ENCODE measurements at places on chromosomes 13 and 19.

GRCh38 chr13:69947582-69947981 is 160.0 kb upstream of the ATXN8OS start:
- no peak for DNase-seq

DNA sequence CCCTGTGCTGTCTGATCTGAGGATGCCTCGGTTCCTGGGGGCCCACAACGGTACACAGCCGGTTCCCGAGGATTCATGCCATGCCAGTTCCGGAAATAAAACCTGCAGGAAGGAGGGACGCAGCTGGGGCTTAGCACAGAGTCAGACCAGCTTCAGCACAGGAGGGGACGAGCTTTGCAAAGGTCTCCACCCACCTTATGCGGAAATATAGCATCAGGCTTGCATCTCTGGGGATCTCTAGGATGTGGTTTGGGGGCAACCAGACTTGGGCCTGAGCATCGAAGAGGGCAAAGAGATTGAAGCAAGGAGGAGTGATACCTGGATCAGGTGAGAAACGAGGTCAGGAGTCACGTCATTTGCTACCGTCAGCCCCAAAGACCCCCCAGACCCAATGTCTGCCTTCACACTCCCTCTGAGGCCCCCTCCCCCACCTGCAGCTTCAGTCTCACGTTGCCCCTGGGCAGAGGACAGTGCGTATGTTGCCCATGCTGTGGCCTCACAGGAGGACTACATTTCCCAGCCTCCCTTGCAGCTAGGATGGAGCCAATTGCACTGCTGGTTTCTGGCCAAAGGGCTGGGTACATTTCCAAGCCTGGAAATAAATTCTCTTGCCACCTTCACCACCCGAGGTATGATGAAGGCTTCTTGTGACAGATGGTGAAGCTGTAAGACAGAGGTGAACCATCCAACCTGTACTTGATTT is 12.1 kb downstream of the TYK2 start:
- no peak for DNase-seq

GRCh38 chr13:50309318-50309717 is 294.1 kb downstream of the KCNRG start:
- DNase-seq = no peak

- DNase-seq = peak; percentile 15
These were observed 897 bp downstream of the ETHE1 start for GRCh38 chr19:43525836-43526771.

DNA sequence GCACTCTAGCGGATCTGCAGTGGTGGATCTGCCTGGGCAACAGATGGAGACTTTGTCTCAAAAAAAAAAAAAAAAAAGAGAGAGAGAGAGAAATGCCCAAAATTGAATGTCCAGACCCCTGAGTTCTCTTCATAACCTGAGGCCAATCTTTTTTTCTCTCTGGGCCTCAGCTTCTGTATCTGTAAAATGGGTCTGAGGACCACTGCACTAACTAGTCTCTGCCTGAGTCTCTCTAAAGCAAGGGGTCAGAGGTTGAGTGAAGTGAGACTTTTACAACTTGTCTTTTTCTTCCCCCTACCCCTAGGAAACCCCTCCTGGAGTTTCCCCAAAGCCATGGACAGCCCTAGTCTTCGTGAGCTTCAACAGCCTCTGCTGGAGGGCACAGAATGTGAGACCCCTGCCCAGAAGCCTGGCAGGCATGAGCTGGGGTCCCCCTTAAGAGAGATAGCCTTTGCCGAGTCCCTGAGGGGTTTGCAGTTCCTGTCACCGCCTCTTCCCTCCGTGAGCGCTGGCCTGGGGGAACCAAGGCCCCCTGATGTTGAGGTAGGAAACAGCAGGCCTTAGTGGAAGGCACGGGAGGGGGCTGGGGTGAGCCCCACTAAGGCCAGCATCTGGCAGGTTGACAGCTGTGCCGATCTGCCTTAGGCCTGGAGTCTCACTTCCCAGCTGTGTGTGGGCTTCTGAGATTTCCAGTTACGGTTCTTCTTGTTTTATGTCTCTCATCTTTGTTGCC is 1.8 kb downstream of the TMEM91 start:
- DNase-seq = no peak

GRCh38 chr13:73281746-73282145 is 222.9 kb downstream of the KLF5 start:
- DNase-seq = no peak

GRCh38 chr19:45294291-45295029 is 28.2 kb downstream of the CKM start:
- DNase-seq = no peak

DNA sequence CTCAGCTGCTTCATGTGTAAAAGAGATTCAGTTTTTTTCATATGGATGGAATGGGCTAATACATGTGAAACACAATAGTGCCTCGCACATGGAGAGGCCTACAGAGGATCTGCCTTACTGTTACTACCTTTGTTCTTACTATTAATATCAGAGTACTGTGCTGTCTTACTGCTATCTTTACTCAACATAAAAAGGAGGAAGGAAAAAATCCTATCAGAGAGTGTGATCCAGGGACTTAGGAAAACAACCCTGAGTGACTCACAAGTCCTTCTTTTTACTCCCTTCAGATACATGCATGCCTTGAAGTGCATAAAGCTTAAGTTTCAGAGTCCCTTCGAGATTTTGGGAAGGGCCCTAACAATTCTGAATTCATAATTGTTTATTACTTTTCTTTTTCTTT is 136.8 kb downstream of the TBC1D4 start:
- no peak for DNase-seq

- DNase-seq = no peak
These were observed 32.2 kb upstream of the TPT1 start for GRCh38 chr13:45373162-45373547.

DNA sequence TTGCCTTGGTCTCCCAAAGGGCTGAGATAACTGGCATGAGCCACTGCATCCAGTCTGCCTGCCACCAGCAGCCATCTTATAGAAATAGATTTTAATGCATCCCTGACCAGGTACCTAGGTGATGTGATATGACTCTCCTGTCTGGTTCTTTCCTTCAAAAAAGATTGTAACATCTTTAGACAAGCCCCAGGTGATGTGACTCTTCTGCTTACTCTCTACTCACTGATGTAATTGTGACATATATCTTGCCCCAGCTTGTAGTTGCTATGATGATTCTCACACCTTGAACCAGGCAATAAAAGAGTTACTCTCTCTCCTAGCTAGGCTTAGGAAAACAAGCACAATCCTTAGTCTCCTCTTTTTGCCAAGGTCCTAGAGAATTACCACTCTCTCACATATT is 30.6 kb upstream of the ZNF681 start:
- DNase-seq = no peak

DNA sequence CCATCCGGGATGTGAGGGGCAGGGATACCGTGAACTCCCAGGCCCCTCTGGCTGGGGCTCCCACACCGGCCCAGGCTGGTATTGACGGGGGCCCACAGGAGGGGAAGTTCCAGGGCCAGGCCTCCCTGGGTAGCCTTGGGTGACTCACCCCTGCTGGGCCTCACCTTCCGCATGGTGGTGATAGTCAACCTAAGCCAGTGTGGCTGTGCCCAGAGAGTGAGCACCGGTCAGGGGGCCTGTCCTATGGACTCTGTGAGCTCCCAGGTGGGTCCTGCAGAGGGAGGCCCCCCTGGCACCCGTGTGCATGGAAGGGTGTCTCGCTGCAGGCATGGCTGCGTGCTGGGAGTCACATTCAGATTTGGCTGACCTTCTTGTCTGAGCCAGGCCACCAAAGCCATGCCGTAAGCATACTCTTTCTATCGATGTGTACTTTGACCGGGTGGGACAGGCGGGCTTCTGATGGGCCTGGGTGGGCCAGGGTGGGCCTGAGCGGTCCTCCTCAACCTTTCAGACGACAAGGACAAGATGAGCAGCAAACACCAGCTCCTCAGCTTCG is 27.6 kb downstream of the DHX34 start:
- no peak for DNase-seq

GRCh38 chr13:109500146-109500773 is 286.1 kb downstream of the IRS2 start:
- no peak for DNase-seq

GRCh38 chr13:87130423-87130822 is 540.7 kb upstream of the SLITRK5 start:
- no peak for DNase-seq

DNA sequence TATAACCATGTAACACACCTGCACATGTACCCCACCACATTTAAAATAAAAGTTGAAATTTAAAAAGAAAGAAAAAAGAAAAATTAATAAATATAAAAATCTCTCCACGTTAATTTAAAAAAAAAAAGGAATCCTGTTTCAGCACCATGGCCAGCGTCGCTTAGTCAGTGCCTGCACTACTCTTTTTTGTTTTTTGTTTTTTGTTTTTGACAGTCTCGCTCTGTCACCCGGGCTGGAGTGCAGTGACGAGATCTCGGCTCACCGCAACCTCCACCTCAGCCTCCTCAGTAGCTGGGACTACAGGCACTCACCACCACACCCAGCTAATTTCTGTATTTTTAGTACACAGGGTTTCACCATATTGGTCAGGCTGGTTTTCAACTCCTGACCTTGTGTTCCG is 835.9 kb downstream of the UQCRFS1 start:
- DNase-seq = no peak

DNA sequence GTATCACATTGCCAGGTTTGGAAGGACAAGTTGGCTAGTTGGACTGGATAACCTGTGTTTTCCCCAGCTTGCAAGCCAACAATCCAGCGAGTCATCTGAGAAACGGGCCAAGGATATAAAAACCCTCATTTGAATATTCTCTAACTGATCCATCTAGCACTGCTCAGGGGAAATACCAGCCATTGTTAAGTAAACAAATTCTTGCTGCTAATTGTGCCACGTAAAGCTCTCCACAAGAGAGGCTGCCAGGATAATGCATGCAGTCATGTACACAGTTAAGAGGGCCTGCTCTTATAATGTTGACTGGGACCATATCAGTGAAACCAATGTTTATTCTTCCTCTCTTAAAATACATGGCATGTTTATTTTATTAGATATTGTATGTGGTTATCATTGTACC is 663.2 kb upstream of the SGCG start:
- no peak for DNase-seq

DNA sequence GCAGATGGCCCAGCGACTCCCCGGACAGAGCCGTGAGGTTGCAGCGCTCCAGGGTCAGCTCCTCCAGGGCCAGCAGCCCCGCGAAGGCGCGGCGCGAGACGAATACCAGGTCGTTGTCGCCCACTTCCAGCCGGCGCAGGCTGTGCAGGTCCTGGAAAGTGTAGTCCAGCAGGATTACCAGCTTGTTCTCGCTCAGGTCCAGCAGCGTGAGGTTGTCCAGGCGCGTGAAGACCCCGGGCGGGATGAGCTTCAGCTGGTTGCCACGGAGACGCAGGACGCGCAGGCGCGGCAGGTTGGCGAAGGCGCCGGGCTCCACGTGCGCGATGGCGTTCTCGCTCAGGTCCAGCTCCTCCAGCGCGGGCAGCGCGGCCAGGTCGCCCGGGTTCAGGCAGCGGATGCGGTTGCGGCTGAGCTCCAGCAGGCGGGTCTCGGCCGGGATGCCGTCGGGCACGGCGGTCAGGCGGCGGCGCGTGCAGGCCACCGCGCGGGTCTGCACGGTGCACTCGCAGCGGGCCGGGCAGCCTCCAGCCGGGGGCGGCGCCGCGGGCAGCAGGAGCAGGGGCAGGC is 9.3 kb upstream of the PEAK3 start:
- DNase-seq = no peak

GRCh38 chr19:19460258-19460731 is 54.8 kb downstream of the GATAD2A start:
- DNase-seq = peak; percentile 26

DNA sequence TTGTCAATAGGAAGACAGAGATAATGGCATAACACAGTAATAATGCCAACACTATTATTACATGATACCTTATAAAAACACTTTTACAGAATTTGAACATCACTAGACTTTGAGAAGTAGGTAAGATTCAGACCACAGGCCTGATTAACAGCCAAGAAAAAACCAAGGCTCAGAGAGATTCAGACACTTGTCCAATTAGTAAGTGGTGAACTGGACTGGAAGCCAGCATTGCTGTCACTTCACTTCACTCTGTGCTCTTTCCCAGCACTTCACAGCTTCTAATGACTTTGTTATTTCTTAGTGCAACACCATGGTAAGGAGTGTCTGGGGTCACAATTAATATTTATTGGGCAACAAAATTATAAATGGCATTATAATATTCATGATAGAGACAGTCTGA is 91.9 kb downstream of the TRPC4 start:
- DNase-seq = no peak

DNA sequence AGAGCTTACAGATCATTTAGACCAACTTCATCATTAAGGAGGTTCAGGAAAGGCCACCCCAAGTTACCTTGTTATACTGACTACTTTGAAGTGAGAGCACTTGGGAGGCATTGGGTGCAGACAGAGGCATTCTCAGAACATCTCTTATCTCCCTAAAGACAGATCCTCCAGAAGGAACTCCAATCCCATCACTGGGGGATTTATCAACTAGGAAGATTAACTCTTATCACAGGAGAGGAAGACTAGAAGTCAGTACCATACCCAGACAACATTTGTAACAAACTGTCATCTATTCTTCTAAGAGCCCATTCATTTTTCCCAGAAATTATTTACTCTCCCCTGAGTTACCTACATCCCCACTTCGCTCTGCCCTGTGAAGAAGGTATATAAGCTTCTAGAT is 5.8 kb upstream of the RFXAP start:
- DNase-seq = no peak

DNA sequence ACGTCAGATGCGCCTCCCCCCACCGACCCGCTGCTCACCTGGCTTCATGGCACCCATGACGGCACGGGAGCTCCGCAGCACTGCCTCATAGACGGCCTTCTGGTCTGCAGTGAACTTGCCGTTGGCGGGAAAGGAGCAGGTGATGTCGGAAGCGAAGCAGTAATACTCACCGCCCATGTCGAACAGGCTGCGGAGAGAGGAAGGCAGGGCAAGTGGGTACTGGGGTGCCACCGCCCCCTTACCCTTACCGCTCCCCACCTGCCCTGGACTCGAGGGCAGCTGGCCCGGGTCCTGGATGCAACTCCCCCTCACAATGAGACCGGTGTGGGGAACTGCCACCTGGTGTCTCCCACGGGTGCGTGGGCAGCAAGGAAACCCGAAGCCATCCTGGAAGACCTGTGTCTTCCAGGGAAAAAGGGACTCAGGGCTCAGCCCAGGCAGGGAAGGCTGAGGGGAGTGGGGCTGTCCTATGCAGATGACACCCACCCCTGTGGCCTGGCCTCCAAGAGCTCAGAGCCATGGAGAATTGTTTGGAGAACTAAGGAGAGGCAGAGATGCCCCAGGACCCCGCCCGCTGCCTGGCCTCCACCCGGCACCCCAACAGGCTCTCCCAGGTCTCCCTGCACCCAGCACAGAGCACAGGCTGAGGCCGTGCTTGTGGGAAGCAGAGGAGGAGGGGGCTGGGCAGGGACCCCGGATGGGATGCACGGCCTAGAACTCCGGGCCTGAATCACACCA is 28.3 kb downstream of the CEBPG start:
- no peak for DNase-seq

- no peak for DNase-seq
These were observed 11.8 kb downstream of the VSTM2B start for GRCh38 chr19:29537601-29538000.

- DNase-seq = no peak
These were observed 1.0 kb upstream of the BCAM start for GRCh38 chr19:44807652-44808462.

- DNase-seq = no peak
These were observed 6.0 kb upstream of the KATNAL1 start for GRCh38 chr13:30313311-30313710.
